ENCODE measurements at places on chromosomes 16 and 17. TPM values are rescaled to one million over a fixed set of nuclear protein-coding genes. Genes with fewer than 3 reads are reported as not detected.

DNA sequence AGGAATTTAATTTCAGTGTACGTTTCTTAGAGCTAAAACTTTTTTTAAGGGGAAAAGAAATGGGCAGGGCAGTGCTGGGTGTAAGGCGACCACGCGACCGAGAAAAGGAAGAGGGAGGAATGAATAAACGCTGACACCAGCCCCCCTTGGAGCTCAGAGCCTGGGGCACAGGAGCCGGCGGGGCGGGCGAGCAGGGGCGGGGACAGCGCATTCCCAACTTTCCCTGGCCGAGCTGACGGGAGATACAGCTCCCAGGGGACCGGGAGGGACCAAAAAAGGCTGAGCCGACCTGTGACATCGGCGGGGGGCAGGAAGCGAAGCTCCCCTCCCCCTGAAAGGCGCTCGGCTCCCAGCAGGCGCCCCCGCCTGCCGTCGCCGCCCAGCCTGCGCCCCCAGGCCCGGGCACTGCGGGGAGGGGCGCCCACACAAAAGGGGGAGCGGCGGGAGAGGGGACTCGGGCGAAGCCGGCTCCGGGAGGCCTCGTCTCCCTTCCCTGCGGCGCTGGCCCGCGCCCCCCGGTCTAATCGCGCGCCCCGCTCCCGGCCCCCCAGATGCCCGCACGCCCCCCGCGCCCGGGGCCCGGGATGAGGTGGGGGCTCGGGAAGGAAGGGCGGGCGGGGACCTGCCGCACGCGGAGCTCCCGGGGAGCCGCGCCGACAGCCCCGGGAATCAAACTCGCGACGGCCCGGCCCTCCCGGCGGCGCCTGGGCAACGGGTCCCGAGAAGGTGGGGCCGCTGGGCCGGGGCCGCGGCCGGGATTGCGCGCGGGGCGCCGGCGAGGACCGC is 622 bp downstream of the CUEDC1 start:
- peak; percentile 89 for DNase-seq

DNA sequence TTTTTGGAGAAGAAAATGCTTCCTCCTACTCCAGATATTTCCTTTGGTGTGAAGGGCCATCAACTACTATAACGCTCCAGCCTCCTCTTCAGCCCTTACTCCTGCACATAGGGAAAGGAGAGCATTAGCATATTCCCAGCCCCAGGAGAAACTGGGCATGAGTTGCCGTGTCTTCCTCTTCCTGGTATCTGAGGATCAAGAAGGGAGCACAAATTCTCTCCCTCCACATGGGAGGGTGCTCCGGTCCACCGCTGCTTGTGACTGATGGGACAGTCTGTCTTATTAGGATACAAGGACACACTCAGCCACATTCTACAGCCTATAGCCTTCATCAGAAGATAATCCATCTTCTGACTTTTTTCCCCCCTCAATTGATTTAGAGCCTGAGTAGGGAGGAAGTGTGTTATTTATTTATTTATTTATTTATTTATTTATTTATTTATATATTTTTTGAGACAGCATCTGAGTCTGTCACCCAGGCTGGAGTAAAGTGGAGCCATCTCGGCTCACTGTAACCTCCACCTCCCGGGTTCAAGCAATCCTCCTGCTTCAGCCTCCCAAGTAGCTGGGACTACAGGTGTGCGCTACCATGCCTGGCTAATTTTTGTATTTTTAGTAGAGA is 16.6 kb upstream of the CYB5B start:
- DNase-seq: no peak

MYOCD gene
- 82.1 TPM for total RNA-seq

DNA sequence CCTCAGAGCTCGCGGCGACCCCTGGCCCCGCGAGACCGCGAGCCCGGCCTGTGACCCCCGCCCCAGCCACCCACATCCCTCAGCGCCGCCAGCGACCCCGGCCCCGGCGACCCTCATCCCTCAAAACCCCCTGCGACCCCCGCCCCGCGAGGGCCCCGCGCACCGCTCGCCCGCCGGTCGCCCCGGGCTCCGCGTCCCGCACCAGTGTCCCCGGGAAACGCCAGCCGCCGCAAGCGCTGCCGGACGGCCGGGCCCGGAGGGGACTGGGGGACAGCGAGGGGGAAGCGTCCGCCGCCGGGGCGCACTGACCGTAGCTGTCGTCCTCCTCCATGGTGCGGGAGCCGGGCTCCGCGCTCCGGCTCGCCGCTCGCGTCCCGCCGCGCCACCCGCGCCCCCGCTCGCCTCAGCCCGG is at the start of gene CYTH1:
Gene CYTH1 (minus strand): TSS at position 381 of the 412 bp plus-strand sequence. CDS start 50 bp downstream, at position 331.
- no peak for DNase-seq

BCAR1 gene
- total RNA-seq: 80.3 TPM

DNA sequence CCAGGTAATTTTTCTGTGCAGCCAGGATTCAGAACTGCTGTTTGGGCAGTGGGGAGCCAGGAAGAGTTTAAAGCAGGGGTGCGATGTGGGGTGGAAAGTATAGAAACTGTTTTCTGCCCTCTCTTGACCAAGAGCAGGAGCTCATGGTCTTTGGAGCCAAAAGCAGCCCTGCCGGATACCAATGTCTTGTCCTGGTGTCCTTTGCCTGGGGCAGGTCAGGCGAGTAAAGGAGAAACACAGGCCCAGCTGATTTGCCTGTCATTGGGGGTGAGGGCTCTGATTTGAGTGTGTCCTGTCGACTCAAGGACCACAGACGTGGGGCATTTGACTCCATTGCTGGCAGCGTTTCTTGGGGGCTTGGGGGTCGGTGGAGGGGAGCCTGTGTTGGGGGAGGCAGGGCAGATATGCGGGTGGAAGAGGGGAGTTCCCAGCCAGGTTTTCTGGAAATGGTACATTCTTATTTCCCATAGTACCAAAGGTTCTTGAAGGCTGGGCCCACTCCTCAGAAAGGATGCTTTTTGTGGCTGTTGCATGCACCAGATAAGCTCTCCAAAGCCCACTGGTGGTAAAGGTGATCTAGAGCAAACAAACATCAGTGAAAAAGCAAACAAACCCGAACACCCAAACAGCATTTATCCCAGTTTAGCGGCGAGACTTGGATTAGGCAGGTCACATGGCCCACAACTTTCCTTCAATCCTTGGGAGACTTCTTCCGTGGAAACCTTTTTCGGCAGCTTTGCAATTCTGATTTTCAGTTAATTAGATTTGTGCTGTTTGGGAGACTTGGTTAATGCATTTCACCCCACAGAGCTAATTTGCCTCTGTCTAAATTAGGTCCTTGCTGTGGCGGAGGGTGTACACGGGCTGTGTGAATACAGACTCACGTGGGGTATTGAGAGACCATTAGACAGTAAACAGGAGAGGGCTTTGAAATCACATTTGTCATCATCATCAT is 59.0 kb downstream of the MSI2 start:
- DNase-seq: no peak

GRCh38 chr16:87216148-87216840 is 100.9 kb downstream of the C16orf95 start:
- no peak for DNase-seq

SMPD3 gene
- total RNA-seq: not detected

ZFPM1 gene
- 9.6 TPM for total RNA-seq

DNA sequence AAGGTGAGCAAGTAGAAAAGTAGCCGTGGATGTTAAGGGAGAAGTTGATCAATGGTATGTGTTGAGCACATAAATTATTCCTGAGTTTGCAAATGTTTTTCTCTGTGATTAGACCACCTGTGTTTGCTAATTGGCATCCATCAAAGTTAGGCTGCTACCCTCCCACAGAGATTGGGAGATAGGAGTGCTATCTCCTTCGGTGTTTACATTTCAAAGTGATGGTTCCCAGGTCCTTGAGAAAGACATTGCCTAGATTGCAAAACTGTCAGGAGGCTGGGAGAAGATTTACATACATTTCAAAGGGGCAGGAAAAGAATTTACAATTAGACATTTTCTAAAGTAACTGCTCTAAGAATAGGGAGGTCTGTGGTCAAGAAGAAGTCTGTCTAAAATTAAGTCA is 54.3 kb upstream of the CNTNAP4 start:
- no peak for DNase-seq

DNA sequence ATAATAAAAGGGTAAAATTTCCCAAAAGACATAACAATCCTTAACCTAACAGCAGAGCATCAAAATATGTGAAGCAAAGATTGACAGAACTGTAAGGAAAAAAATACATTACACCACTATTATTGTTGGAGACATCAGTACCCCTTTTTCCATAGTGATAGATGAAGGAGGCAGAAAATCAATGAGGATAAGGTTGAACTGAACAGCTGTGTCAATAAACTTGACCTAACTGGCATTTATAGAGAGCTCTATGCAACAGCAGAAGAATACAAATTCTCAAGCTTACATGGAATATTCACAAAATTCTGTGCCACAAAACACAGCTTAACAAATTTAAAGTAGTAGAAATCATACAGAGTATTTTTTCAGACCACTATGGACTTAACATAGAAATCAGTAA is 195.0 kb upstream of the ELAC2 start:
- DNase-seq: no peak

Measured in cardiac septum (tissue), 1 donor.